ENCODE measurements at places on chromosomes 2 and 18.
A peak's percentile ranks its signal among the peaks of the same experiment; 100 is the strongest.

GRCh38 chr2:39313575-39313974 lies 69.8 kb upstream of the CDKL4 start:
- no peak for DNase-seq

GRCh38 chr18:3578621-3579020 lies 128.6 kb downstream of the TGIF1 start:
- peak; percentile 52 for DNase-seq

DNA sequence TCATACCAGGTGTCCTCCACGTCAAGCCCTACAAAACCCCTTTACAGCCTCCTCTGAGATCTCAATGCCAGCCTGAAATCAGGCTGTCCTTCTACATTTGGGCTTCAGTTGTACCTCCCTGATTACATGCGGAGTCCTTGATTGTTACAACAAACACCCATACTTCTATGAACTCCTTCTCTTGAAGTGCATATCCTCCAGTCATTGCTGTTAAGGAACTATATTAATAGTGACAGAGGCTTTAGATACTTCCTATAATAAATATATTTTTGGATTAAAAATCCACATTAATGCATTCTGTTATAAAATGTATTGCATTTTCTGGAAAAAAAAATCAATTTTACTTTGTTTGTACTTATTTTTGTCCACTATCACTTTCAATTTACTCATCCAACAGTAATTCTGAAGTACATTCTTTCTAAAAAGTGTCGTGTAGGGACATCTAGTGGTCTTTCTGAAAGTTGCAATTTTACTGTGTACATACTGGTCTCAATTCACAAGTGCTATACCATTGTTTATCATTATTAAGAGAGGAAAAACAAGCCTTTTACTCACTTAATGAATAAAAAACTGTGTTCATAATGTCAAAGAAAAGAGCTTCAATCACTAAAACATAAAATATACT lies 316.4 kb downstream of the DSEL start:
- DNase-seq, result peak; percentile 68

- no peak for DNase-seq
These were observed 114.3 kb upstream of the ARL4C start for GRCh38 chr2:234611209-234611608.

GRCh38 chr2:166158546-166158945 lies 30.7 kb upstream of the SCN1A start:
- peak; percentile 36 for DNase-seq

DNA sequence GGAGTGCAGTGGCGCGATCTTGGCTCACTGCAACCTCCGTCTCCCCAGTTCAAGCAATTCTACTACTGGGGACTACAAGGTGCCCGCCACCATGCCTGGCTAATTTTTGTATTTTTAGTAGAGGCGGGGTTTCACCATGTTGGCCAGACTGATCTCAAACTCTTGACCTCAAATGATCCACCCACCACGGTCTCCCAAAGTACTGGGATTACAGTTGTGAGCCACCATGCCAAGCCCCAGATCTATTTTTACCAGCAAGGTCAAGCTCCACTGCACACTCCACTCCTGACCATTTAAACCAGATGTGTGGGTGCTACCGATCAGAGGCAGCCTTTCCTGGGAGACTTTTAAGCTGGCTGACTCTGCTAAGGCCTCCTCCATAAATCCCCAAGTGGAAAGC lies 67.5 kb upstream of the CD226 start:
- peak; percentile 29 for DNase-seq
